ENCODE measurements at places on chromosomes 12 and 14. TPM values are rescaled to one million over a fixed set of nuclear protein-coding genes. Genes with fewer than 3 reads are reported as not detected.

Gene PTPRB
- 1.1 TPM for total RNA-seq

Gene ADGRD1
- total RNA-seq = not detected

Gene NFATC4
- total RNA-seq = 59.3 TPM

Gene JAG2
- total RNA-seq = 8.6 TPM

Gene PTGDR
- total RNA-seq = not detected

Gene B3GNT4
- 0.39 TPM for total RNA-seq

Gene OTX2
- total RNA-seq = not detected

Gene KRT83
- total RNA-seq = not detected

Gene LGR5
- 7.5 TPM for total RNA-seq

Gene MYF6
- not detected for total RNA-seq

Gene ANKLE2
- 130 TPM for total RNA-seq

Gene CCDC184
- not detected for total RNA-seq

Gene PLEKHH1
- 1.2 TPM for total RNA-seq

Gene OTOGL
- total RNA-seq = not detected

Gene TMEM132C
- total RNA-seq = not detected

Gene AMIGO2
- total RNA-seq = 0.79 TPM

Gene KRT72
- total RNA-seq = not detected

Gene RNF212B
- not detected for total RNA-seq

Gene SIX6
- not detected for total RNA-seq

Gene GALNT6
- total RNA-seq = 210 TPM

Gene ASCL1
- total RNA-seq = not detected

Gene KCNC2
- not detected for total RNA-seq

Gene CARMIL3
- total RNA-seq = under 0.01 TPM

Gene CCDC177
- total RNA-seq = not detected

Gene CAPZA3
- total RNA-seq = not detected

Gene SERPINA3
- 0.54 TPM for total RNA-seq

Gene DPF3
- total RNA-seq = 0.11 TPM

Gene NAV3
- 1.2 TPM for total RNA-seq

Gene IKZF4
- 2.1 TPM for total RNA-seq

Gene ABHD4
- total RNA-seq = 18.1 TPM

Gene CEBPE
- total RNA-seq = not detected

Gene OR4Q3
- not detected for total RNA-seq

Gene SYNE3
- 7.1 TPM for total RNA-seq

Gene ANKRD33
- not detected for total RNA-seq

Gene YEATS4
- 30.7 TPM for total RNA-seq

Gene CCDC197
- not detected for total RNA-seq

Gene FSCB
- total RNA-seq = under 0.01 TPM

Gene CCDC196
- total RNA-seq = not detected

Gene GLI1
- total RNA-seq = 0.76 TPM

Gene TAS2R31
- 7.1 TPM for total RNA-seq

Gene SERPINA4
- total RNA-seq = not detected

Gene SERPINA12
- total RNA-seq = not detected

Gene CD4
- 0.98 TPM for total RNA-seq

Gene C12orf56
- 0.11 TPM for total RNA-seq

Gene PPP1R1A
- not detected for total RNA-seq

Gene DLK1
- not detected for total RNA-seq

Gene ZNF705A
- not detected for total RNA-seq

Measured in placental epithelial cell (primary cell).